ENCODE measurements at places on chromosomes 7 and 10.
A peak's percentile ranks its signal among the peaks of the same experiment; 100 is the strongest.

DNA sequence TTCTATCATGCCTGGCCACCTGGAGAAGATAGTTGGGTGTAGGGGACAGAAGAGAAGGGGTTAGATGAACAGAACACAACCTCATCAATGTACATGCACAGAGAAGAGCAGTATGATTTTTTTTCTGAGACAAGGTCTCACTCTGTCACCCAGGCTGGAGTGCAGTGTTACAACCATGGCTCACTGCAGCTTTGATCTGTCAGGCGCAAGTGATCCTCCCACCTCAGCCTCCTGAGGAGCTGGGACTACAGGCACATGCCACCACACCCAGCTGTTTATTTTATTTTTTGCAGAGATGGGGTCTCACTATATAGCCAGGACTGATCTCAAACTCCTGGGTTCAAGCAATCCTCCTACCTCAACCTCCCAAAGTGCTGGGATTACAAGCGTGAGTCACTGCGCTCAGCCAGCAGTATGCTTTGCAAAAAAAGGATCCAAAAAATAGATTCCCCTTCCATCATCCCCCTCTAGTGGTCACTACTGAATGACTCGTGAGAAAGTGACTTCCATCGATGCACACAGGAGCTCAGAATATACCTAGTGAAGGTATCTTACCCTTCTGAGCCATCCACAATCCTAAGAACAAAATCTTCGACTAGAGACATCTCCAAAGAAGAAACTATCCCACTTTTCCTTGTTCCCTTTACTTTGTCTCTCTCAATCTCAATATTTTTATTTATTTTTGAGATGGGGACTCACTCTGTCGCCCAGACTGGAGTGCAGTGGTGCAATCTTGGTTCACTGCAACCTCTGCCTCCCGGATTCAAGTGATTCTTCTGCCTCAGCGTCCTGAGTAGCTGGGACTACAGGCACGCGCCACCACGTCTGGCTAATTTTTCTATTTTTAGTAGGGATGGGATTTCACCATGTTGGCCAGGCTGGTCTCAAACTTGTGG is 21.0 kb downstream of the ZCWPW1 start:
- DNase-seq: peak; percentile 69

GRCh38 chr7:105800442-105800841 is 76.0 kb downstream of the ATXN7L1 start:
- DNase-seq: no peak

DNA sequence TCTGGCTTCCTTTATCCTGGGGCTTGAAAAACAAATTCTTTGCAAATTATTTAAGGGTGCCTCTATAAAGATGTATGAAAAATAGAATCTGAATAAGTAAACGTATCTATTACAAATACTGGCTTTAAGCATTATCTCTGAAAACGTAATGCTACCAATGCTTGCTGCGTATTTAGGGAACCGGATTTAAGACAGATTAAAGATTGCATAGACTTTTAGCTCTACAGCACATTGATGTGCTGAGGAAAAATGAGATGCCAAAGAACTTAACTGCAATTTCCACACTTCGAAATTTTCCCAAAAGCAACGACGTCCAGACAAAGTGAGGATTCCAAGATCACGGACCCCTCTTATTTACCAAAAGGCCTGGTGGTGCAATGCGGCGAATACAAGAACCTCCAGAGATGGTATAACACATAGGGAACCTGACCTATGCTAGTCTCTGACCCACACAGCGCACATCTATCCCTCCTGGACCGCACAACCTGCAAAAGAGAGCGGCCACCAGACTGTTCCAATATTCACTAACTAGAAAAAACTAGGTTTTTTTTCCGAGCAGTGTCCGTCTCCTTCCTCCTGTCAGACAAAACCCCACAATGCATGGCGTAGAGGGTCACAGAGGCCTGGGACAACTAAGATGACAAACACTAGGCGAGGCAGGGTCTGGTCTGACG is 34.3 kb upstream of the PHF14 start:
- DNase-seq: no peak

GRCh38 chr7:33091641-33092191 is 17.5 kb downstream of the RP9 start:
- DNase-seq: no peak

GRCh38 chr10:73495884-73496674 is at the start of gene PPP3CB:
Gene PPP3CB, minus strand, starts transcription at chr10:73496024. Its CDS starts 135 bp downstream, at chr10:73495889.
- DNase-seq: peak; percentile 97

GRCh38 chr10:17751781-17752445 is at the start of gene TMEM236:
Gene TMEM236, plus strand, starts transcription at chr10:17752201. Its CDS starts 95 bp downstream, at chr10:17752296.
- no peak for DNase-seq

GRCh38 chr7:7428806-7429205 is 106.9 kb downstream of the COL28A1 start:
- peak; percentile 70 for DNase-seq

- no peak for DNase-seq
These were observed 92.1 kb downstream of the CCDC71L start for GRCh38 chr7:106568680-106569499.

DNA sequence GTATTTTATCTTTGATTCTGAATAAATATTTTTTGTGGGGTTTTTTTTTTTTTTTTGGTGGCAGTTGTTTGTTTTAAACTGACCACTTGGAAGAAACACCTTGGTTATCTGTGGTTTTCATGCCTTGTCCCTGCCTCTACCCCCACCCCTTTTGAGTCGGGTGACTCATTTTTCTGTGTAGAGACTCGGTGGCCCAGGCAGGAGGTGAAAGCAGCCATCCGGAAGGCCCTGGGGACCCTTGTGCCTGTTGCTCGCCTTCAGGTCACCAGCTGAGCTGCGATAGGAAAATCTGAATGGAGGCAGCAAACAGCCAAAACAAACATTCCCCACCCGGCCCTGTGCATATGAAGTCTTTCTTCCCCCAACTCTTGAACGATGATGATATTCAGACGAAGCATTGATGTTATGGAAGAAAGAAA is 22.8 kb downstream of the CYP17A1 start:
- DNase-seq: peak; percentile 35

DNA sequence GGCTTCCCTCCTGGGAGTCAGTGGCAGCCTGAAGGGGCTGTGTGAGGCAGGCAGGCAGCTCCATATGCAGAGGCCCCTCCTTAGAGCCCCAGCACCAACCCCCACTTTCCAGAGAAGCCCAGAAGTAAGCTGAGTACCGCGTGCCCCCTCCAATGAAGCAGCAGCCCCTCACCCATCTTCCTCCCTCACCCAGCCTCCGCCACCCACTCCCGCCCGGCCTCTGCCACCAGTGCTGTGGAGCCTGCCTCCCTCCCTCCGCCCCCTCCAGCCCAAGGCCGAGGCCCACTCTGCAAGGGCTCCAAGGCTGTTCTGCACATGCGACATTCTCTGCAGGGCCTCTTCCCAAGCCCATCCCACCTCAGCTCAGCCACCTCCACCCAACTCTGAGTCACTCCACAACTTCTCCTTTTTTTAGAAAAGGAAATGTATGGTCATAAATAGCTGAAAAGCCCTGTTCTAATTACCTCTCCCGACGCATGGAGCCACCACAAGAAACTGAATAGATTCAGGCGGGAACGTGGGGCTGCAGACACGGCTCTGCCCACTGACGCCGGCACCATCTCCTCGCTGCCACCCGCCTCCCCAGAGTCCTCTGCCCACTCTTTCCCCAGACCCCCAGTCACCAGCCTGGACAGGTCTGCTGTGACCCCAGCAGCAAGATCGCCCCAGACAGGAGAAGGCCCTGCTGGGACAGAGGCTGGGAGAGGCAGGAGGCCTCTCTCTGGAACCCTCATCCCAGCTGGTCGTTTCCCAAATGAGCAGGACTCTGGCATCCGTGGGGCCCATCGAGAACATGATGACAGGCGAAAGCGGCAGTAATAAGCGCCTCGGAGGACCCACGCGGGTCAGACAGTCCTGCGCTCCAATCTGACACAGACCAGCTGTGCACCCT is 213.9 kb downstream of the MAD1L1 start:
- DNase-seq: peak; percentile 81

DNA sequence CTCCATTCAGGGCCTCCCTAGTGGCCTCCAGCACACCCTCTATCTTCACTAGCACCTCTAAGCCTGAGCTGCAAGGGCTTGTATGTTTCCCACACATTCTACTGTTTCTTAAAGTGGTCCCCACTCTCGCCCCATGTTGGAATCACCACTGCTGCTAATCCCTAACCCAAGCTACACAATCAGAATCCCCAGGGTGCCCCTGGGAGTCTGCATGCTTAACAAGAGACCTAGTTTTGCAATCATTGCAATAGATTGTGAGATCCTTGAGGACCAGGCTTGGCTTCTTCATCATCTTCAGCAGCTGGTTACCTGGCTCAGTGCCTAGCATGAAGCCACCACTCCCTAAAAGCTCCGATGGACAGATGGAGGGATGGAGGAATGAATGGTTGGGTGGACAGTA is 113.9 kb downstream of the MYOF start:
- no peak for DNase-seq

DNA sequence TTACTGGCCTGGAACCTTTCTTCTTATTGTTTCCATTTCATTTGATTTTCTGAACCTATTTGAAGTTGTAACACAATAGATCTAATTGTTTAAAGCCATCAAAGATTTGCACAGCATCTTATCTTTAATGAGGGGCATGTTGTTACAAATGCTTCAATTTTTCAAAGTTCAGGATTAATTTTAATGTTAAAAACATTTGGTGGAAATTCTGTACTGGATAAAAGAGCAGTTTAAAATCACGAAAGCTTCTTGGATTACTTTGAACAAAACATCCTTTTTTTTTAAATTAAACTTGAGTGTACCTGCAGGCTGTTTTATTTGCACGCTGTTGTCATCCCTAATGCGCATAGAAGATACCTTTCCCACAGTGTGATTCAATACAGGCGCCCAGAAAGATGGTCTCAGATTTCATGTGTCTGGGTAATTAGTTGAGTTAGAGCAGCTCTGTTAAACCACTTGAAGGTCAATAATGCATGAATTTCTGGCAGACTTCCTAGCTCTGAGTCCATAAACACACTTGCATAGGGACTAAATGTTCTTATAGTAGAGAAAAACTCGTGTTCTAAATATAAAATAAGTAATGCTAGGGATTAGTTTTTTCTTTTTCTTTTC is 29.3 kb upstream of the DDX50 start:
- peak; percentile 81 for DNase-seq

DNA sequence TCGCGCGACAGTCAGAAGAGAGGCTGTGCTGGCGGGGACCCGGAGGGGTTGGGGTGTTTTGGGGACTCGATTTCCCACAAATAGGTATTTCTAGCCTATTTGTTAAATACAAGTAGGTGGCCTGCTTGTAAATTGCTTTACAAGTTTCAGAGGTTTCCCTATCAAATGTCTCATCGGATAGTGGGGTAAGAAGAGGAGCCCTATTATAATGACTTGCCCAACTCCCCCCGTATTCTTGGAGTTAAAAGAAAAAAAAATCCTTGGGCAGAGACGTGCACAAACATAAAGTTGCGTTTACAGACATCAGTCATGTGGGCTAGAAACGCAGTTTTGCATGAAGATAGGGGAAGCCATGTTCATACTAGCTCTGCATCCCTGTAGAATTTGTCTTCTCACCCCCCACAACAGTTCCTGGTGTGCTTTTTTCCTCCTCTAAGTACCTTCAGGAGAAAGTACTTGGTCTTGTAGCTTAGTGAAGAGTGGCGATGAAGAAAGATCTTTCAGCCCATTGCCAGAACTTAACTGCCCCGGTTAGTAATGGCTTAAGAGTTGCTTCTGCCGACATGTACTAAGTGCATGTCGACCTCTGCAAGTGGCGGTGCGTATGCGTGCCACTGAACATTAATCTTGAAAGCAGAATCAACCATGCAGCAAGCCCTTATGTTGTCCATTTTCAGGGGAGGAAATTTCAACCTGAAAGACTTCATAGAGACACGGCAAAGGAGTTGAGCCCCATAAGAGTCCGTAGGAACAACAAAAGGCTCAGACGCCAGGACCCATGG is 832 bp upstream of the TIAL1 start:
- DNase-seq: no peak

- DNase-seq: peak; percentile 71
These were observed 86.3 kb downstream of the RNF216 start for GRCh38 chr7:5694912-5695726.

DNA sequence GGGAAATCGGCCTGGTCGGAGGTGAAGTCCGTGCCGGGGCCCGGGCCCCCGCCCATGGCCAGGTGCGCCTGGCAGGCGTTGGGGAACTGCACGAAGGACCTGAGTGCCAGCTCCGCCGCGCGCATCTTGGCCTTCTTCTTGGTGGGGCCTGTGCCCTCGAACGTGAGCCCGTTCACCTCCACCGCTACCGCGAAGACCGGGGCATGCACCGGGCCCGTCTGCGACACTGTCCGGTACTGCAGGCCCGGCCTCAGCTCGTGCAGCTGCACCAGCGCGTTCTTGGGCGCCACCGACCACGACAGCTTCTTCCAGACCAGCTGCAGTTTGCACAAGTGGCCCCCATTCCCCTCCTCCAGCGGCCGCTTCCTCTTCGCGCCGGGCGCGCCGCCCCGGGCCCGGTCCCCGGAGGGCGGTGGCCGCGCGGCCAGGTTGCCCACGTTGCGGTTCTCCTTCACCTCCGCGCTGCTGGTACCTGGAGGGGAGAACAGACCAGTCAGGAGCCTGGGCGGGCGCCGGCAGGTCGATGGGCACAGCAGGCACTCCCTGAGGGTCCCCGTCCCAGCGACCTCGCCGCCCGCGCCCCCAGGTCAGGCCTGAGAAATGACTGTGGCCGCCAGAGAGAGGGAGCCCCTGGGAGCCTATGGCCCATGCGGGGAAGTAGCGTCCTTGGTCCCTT is 307.4 kb downstream of the WDR37 start:
- DNase-seq: no peak

DNA sequence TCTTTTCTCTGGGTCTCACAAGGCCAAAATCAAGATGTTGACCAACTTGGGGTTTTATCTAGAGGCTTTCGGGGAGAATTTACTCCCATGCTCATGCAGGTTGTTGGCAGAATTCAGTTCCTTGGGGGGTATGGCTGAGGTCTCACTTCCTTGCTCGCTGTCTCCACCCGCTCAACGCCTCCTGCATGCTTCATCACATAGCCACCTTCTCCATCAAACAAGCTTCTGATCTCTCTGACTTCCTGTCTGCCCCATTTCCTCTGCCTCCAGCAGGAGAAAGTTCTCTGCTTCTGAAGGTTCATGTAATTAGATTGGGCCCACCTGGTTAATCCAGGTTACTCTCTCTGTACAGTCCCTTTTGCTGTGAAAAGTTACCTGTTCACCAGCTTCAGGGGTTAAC is 179.1 kb upstream of the FZD1 start:
- DNase-seq: no peak

DNA sequence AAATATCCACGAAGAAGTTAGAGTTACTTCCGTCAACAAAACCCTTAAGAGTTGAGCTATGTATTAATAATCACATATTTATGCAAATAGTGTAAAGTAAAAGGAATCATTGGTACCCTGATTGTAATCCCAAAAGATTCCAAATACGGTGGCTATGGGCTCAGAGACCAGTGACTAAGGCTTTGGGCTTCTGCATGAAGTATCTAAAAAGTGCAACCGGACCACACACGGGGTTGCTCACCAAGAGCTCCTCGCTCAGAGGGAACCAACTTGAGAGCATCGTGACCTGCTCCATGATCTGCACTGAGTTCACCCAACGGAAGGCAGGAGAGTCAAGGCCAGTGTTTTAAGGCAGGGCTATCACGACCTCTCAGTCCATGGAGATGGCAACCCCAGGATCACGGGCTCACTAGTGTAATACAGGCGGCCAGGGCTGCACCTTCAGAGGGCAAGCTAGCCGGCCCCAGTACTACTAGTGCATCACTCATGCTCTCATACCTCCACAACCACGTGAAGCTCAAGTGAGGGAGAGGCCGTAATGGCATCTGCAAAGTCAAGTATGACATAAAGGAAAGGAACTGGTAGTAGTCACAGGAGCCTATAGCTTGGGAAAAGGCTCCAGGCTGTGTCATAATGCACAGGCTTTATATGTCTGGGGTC is 77.1 kb upstream of the CAMK2B start:
- no peak for DNase-seq

- DNase-seq: no peak
These were observed 286.6 kb downstream of the BMPER start for GRCh38 chr7:34191771-34192479.

- DNase-seq: no peak
These were observed 590 bp upstream of the CRTAC1 start for GRCh38 chr10:98030991-98031431.
